AG10803 (cell line): ENCODE measurements at places on chromosomes 4 and X.

DNA sequence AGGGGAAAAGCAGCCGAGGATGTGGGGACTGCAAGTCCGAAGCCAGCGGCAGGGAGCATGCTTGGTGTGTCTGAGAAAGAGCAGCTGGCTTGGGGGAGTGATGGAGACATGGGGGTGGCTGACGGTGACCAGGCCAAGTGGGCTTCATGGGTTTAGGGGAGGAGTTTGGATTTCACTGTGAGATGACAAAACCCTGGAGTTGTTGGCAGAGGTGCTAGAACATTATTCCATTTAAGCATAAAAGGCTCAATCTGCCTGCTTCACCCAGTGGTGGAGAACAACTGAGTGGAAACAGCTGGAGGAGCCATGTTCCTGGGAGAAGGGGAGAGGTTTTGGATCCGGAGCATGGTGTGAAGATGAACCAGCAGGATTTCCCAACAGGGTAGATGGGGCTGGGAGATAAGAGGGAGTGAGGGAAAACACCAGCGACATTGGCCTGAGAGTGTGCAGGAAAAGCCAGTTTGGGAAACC lies 318.0 kb upstream of the TAPT1 start:
- peak; percentile 45 for DNase-seq

- DNase-seq: no peak
Observed at GRCh38 chr4:150207871-150208270, 129.6 kb downstream of the DCLK2 start.

DNA sequence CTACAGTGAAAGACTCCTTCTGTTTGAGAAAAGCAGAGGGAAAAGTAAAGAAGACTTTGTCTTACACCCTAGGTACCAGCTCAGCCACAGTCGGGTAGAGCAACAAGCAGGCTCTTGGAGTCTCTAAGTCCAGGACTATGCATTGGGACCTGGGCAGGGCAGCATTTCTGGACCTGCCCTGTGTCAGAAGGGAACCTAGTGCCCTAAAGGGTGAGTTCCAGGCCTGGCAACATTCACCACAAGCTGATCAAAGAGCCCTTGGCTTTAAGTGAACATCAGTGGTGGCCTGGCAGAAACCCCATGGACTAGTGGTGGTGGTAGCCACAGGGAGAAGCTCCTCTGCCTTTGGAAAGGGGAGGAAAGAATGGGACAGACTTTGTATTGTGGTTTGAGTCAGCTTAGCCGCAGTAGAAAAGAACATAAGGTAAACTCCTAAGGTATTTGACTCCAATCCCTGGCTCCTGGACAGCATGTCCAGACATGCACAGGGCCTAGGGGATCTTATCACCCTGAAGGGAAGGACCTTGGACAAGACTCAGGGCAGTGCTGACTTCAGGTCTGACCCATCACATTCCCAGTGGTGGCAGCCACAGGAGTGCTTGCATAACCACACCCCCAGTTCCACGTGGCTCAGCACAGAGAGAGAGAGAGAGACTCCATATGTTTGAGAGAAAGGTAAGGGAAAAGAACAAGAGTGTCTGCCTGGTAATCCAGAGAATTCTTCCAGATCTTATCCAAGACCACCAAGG lies 32.6 kb downstream of the CCDC158 start:
- DNase-seq: no peak

GRCh38 chrX:96707804-96708203 lies 23.2 kb downstream of the DIAPH2 start:
- no peak for DNase-seq

DNA sequence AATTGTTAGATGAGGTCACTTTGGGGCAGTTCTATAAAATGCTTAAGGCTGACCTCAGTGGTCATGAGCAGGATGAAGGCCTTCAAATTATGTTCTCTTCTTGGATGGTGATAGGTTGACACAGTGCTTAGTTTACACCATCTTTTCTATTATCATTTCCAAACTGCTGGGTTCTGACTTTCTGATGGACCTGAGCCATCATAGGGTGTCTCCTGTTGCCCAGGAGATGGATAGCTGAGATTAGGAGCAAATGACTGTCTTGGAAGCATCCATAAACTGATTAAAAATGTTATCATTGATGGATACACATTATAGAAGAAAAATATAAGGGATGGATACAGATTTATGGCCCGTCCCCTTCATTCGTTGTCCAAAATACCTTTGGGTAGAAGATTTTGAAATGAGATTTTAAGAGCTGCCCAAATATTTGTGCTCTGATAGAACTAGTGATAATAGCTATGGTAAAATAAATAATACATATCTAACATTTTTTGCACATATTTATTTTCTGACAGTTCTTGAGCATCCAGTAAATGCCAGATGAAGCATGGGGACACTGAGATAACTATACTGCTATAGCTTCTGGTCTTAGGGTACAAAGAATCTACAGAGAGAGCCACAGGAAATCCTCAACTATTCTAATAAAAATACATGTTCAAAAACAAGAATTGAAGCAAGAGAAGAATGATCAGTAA lies 839.4 kb upstream of the LCORL start:
- no peak for DNase-seq

DNA sequence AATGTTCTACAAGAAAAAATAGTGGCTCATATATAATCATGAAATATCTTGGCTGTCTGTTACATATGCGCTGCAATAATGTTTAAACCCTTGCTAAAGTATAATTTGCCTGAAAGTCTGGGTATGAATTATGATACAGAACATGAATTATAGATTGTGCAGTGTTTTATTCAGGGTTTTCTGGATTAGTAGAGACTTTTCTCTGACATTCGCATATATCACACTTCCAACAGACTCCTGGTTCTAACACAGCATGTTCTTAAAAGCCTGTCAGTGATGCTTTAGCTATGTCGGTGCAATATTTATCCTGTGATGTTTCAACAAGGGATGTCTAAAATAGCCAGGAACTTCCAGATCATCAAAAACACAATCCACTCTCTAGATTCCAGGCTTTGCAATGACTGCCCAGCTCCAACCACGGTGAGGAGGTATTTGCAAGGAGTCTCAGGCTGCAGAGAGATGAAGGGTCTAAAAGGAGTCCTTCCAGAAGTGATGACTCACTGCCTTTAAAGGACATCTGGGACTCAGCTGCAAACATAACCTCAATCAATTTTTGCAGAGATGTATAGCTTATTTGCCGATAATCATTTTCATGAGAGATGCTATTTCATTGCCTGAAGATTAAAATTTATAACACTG lies 69.4 kb downstream of the RWDD4 start:
- DNase-seq: peak; percentile 43

DNA sequence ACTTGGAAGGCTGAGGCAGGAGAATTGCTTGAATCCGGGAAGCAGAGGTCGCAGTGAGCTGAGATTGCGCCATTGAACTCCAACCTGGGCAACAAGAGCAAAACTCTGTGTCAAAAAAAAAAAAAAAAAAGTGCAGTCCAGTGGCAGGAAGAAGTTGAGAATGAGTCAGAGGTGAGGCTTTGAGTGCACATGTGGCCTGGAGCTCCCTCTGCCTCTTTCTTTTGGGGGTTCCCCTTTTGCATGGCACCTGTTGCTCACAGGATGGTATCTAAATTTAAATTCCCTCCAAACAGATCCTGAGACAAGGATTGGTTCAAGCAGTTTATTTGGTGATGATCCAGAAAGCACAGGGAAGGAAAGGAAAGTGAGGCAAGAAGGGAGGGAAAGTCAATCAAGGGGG lies 151.4 kb upstream of the STX18 start:
- DNase-seq: peak; percentile 45

GRCh38 chr4:54440394-54441136 lies 211.5 kb downstream of the PDGFRA start:
- peak; percentile 44 for DNase-seq

GRCh38 chr4:149785696-149786431 lies 29.8 kb downstream of the IQCM start:
- DNase-seq: peak; percentile 71

DNA sequence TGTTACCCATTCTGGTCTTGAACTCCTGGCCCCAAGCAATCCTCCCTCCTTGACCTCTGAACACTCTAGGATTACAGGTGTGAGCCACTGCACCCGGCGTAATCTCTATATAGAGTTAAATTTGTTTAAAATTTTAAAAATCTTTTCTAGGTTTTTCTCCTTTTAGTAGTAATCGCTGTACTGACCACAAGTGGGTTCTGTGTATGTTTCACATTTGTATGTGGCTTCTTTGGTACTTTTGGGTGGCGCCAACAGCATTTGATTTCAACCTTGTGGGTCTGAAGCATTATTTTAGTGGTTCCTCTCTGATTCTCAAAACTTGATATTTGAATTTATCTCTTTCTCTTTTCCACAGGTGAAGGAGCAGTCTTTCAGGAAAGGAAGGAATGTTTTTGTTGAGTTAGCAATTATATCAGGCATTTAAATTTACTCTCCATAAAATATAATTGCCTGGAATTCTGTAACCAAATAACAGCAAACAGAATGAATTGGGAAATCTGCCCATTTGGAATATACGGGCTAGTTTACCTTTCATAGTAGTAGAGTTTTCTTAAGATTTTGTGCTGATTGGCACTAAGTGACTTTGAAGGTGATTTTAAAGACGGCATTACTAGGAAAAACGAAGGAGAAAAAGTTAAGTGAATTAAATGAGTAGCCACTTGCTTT lies 29.5 kb downstream of the ARHGAP10 start:
- no peak for DNase-seq

- DNase-seq: no peak
Observed at GRCh38 chr4:71501992-71502391, 163.2 kb downstream of the SLC4A4 start.

DNA sequence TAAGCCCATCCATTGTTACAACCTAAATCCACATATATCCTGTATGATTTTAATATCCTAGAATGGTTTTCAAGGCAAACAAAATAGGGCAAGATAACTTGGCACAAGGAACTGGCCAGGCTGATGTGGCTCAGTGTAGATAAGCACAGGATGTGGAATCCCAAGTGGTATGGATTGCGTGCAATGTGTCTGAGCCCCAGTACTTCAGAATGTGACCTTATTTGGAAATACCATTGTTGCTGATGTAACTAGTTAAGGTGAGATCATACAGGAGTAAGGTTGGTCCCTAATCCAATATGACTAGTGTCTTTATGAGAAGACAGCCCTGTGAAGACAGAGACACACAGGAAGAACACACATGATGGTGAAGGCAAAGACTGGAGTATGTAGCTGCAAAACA lies 72.4 kb downstream of the IL21 start:
- DNase-seq: no peak

DNA sequence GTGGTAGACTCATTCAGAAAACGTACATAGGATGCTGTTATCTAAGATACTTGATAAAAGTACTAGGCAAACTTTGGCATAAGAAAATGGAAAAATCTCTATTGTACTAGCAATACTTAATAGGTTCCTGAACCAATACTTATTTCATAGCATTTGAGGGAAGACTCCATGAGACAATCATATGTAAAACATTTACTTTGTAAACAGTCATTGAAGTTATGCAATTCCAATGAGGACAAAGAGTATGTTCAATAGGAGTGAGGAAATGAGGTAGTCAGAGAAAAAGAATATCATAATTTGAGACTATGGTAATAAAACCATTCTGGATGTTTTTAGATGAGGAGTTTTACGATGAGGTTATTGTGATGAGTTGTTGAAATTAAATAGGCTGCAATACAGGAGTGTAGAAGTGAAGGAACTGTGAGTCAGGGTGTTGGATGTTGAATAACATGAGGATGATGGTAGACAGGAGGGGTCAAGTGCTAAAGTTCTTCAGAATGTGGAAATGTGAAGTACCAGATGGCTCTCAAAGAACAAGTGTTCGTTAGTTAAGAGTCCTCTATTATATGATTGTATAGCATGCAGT lies 397.9 kb downstream of the PPP3CA start:
- peak; percentile 12 for DNase-seq
